ENCODE measurements at places on chromosomes 12 and 14.
A peak's percentile ranks its signal among the peaks of the same experiment; 100 is the strongest.

GRCh38 chr12:122013791-122014590 lies 7.7 kb upstream of the BCL7A start:
- DNase-seq, result no peak

- no peak for DNase-seq
Measured at GRCh38 chr12:54025499-54026405, 2.5 kb upstream of the HOXC6 start.

- no peak for DNase-seq
Measured at GRCh38 chr14:96917442-96917963, 120.3 kb downstream of the VRK1 start.

DNA sequence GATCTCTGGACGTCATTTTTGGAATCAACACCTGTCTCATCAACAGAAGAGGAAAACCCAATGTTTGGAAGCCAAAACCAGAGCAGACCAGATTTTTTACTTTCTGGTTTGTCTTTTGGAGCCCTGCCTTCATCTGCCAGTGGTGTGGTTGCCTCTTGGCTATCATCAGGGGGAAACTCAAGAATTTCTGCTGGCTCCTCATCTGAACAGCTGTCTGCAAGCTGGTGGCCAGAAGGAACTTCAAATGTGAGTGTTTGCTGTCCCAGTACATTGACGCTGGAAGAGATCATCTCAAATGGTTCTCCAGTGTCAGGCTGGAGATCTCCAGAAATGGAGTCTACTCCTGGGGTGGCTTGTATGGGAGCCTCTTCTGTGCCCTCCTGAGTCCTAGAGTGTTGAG lies 13.8 kb downstream of the PLD4 start:
- DNase-seq, result no peak

DNA sequence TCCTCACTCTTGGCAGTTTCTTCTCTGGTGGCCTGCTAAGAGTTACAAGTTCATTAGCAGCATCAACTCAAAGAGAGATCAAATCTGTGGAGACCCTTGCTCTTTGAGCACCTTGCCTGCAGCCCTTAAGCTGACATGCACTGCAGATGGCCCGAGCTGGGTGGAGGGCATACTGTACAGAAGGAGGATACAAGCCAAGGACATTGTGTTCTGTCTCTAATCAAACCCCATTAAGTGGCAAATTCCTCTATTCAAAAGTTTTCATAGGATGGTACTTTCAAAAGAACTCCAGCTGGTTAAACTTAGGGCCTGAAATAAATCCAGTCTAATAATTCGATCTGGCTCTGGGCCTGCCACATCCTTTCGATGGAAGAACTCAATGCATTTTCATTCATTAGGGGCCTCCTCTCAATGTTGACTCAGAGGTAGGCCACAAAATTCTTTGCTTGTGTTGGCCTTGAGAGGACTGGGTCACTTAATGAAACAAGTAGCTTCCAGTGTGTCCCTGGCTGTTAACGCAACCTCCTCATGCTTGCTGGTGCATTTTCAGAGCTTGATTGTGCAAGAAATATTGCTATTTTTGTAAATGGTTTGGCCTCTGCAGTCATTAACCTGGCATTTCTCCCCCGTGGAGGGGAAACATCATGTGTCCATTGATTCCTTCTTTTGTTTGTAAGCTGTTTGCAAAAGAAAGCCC lies 318.2 kb downstream of the NUAK1 start:
- DNase-seq, result no peak

DNA sequence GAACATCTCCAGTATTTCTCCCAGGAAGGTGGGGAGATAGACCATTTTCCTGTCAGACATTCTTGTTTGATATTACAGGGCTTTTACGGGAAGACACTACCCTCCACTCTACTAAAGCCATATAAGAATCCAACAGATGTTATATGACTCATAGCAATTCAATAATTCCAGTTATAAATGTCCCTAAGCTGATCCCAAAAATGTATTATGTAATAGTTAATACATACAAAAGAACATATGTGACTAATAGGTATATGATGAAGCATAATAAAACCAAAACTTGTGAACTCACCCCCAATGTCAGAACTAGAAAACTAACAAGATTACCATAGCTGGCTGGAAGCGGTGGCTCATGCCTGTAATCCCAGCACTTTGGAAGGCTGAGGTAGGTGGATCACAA lies 84.2 kb downstream of the EFCAB11 start:
- DNase-seq, result no peak

GRCh38 chr12:20283482-20283881 lies 84.9 kb upstream of the PDE3A start:
- DNase-seq, result no peak

GRCh38 chr12:65907513-65907912 lies 83.2 kb downstream of the HMGA2 start:
- DNase-seq, result no peak

DNA sequence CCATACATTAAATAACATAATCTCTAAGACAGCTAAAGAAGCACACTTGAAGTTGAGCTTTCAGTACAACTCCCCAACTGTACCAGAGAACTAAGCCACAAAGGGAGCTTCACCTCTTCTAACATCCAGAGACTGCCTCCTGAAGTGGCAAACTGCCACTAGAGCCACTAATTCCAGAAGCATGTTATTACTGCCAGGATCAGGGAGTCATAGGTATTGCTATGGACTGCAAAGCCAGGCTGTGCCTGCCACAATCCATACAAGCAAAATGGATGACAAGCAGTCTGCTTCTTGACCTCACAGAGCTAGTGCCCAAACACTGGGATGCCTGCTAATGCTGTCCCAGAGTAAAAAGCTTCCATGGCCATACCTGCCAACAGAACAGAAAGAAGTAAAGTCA lies 160.1 kb downstream of the STXBP6 start:
- DNase-seq, result no peak

GRCh38 chr12:89765959-89766824 lies 57.6 kb upstream of the ATP2B1 start:
- no peak for DNase-seq

GRCh38 chr12:31510034-31510433 lies 80.9 kb downstream of the DENND5B start:
- no peak for DNase-seq

GRCh38 chr14:97458661-97459579 lies 661.7 kb downstream of the VRK1 start:
- DNase-seq, result peak; percentile 89

- no peak for DNase-seq
Measured at GRCh38 chr14:91906374-91906773, 39.0 kb upstream of the TC2N start.

DNA sequence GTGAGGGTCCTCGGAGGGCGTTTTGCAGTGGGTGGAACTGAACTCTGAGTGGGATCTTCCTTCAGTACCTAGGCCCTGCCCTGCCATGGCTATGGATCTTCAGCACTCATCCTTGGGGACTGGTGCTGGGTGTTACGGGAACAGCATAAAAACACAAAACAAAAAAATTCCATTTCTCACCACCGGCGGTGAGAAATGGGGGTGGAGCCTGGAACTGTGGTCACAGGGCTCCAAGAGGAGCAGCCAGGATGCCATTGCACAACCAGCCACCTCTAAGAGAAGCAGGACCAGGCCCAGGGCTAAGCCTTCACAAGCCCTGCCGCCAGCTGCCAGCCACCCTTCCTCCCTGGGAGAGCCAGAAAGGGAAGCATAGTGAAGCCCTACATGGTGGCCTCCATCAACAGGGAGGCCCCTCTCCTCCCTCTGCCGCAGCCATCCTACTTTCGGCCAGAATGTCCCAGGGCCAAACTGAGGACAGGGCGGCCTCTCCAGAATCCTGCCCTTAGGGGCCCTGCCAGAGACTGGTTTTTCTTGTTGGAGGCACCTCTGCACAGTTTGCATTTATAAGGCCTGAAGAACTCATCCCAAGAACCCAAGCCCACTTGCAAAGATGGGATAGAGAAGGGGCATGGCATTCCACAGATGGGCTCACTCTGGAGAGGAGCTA lies 76.5 kb downstream of the VCPKMT start:
- no peak for DNase-seq

DNA sequence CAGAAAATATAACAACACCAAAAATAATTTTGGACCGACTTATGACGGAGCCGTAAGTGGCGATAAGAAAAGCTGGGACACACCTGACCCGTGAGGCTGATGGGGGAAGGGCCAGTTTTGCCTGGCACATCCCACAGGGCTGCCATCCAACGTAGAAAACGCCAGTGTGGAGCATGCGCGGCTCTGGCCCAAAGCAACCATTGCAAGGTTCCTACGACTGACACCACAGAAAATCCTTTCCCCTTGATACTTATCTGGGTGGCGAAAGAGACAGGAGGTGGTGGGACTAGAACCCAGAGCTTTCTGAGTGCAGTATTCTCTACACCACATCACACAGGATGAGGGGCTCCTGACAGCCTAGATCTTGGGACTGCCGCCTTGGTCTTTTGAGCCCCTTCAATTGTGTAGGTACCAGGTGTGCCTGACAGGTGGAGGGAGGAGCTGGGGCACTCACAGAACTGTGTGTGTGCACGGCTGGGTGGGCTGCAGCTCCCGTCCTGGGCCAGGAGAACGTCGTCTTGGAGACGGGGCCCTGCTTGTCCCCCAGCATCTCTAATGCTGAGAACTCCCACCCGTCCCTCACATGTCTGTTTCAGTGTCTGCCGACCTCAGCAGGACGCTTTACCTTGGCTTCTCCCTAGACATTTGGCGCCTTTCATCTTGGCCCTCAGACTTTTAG lies 17.4 kb upstream of the CACNA2D4 start:
- no peak for DNase-seq

DNA sequence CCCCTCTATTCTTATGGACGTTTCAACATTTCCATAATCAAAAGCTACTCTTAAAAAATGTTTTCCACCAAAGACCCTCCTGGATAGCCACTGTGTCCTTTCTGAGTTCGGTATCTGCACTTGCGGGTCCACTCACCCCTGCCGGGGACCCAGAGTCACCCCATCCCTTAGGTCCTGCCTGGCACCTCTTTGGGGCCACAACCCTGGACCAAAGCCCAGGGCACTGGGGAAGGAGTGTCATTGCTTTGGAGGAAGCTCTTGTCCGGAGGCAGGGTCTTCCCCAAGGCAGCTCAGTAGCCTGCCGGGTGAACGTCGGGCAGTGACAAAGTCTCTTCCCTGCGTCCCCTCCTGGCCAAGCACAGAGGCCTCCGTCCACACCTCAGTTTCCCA lies 129.6 kb downstream of the RFLNA start:
- DNase-seq, result no peak
